ENCODE measurements at places on chromosomes 13 and 19.

DNA sequence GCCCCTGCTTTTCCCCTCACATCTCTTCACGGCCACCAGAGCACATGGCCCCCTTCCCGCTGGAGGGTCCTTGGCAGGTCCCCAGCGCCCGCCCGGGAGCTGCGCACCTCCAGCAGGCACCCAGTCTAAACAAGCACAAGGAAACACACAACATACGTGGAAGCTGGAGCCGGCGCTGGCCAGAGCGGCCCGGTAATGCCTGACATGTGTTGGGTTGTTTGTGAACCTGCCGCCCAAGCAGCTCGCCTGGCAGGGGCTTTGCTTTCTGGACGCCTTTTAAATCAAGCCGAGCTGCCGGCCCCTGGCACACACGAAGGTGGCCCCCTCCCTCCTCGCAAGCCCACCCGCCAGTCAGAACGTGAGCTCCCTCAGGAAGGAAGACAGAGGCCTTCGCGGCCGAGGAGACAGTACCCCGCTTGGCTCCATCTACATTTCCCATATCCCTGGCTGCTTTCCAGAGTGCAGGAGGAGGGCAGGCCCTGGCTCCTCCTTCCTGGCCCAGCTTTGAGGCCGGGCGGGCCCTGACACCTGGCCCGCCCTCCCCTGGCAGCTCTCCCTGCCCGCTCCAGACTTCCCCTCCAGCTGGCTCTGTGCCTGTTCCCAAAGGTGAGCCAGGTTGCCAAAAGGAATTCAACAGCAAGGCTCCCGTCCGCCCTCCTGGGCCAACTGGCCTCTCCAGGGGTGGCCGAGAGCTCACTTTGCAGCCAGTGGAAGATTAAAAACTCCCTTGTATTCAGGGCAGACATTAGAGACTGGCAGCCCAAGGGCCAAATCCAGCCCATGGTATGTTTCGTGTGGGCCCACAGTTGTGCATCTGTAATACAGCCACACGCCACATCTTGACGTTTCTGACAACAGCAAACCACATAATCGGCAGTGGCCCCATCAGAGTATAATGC, 28.7 kb downstream of the COMP start:
- DNase-seq = peak; percentile 94

GRCh38 chr19:51246164-51246552, 4.7 kb upstream of the SIGLECL1 start:
- DNase-seq = no peak

GRCh38 chr13:110915874-110916206, 971 bp upstream of the ANKRD10 start:
- no peak for DNase-seq

DNA sequence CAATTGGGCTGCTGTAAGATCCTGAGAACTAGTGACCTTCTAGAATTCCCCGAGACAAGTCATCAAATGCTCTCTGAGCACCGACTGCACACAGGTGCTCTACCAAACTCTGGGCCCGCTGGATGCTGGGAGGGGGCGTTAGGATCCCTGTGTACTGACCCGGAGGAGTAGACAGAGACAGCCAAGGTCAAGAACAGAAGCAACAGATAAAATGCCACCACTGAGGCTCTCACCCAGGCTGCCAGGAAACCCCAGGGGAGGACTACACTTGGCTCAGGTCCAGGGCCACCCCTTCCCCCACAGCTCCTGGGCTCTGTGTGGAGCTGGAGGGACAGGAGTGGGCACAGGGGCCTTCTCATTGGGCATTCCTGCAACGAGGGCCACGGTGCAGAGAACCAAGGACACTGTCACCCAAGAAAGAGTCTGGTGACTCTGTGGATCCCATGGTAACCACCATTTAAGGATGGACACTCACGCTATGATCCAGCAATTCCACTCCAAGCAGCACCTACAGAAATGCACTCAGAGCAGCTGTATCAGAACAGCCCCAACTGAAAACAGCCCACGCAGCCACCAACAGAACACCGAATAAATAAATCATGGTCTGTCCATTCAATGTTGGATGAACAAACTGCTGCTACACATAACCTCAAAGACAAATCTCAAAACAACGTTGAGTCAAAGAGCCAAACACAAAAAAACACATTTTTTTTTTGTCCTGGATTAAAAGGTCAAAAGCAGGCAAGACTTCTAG, 16.8 kb upstream of the SLC35E1 start:
- no peak for DNase-seq

DNA sequence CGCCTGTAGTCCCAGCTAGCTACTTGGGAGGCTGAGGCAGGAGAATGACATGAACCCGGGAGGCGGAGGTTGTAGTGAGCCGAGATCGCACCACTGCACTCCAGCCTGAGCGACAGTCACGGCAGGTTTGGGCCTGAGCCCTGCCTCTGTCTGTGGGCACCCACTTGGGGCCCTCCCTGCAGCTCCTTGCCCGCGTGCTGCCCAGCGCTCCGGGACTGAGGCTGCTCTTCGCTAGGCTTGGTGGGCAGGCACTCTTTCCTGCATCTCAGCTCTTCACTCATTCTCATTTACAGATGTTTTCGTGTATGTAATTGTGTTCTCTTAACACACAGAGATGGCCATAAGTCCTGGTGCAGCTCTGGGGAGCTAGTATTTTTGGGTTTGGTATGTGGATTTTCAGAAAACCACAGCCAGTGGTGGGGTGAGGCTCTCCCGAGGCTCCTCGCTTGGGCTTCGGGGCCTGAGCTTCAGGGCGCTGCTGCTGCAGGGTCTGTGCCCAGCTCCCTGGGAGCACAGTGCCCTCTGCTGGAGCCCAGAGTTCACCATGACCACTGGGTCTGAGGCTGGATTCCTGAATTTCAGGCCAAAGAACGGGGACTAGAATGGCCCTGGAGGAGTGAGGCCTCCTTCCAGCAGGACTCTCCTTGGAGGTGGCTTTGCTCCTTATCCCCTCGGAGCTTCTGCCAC, 15.2 kb downstream of the UPF1 start:
- DNase-seq = peak; percentile 88

- DNase-seq = no peak
These were observed 56.0 kb upstream of the RGCC start for GRCh38 chr13:41401366-41401765.

DNA sequence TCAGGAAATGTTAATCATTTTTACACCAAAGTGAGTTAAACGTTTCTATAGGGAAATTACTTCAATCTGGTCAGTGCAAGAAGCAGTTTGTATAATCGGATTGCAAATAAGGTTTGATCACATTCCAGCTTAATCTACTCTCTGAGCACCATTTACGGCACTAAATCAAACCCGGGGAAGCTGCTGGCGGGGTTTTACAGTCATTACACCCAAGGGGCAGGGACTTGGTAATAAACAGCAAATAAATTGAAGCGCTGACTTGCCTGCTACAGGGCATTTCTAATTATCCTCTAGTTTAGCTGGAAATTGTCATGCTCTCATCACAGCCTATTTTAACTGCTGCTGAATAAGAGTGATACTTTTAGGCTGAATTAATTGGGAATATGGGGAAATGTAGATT, 152.1 kb upstream of the SOX21 start:
- DNase-seq = no peak
